HL-60 (cell line): ENCODE measurements at places on chromosomes 7 and 10.
A peak's percentile ranks its signal among the peaks of the same experiment; 100 is the strongest.

DNA sequence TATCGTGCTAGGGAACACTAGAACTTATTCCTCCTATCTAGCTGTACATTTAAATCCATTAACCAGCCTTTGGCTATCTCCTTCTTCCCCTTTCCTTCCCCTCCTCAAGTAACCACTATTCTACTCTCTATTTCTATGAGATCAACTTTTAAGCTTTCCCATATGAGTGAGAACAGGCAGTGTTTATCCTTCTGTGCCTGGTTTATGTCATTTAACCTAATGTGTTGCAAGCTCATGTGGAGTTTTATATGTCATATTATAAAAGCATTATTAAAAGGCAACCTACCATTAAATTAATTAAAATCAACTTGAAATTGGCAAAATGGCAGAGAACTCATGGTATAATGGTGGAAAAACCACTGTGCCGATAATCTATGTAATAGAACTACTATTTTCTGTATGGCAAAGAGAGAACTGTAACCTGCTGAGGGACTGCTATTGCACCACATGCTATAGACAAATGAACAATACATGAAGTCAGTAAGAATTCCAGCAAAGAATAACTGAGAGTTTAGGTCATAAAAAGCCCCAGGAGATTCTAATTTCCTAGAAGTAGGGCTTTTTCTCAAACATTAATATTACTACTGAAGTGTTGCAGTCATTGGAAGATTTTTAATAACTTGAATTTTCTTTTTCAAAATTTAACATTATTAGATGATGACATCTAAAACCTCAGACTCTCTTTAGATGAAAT lies 81.8 kb downstream of the LRRN3 start:
- no peak for DNase-seq

DNA sequence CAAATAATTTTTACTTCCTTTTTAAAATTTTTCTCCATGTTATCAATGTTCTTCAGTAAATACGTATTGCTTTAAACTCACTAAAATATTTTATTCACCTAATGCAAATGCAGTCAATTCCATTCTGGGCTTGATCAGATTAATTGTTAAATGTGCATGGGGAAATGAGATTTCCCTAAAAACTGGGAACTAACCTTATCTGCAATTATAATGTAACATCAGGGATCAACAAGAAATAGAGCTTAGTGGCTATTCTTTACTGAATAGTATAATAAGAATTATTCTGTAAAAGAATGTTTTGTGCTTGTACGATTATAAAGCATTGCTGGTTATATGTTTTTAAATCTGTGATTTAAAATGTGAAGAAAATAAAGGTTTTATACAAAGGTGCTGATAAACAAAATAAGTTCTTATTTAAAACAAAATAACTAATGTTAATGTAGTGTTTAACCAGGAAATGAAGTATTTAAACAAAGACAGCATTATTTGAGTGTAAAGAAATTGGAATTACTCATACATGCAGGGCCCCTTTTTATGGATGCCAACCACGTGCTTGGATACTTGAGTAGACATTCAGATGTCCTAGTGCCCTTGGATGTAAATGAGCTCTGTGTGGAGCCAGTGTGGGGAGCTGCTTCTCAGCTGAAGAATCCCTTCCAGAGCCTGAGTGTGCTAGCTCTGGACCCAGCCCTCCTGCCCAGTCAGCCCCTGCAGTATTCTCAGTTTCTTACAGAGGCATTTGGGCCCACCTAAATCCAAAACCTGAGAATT lies 84.2 kb downstream of the REEP3 start:
- no peak for DNase-seq

DNA sequence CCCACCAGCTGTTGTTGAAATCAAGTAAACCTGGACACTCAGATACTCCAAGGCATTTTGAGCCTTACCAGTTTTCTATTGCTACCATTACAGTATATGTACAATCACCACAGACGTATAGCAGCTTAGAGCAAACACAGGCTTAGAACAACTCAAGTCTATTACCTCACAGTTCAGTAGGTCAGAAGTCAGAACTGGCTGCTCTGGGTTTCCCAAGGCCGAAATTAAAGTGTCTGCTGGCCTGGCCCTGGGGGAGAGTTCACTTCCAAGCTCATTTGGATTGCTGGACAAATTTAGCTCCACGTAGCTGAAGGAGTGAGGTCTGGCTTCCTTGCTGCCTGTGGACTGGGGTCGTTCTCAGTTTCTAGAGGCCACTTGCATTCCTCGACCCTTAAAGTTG lies 260.1 kb upstream of the LRRN3 start:
- DNase-seq = no peak

- no peak for DNase-seq
Measured at GRCh38 chr7:54898659-54899340, 120.0 kb upstream of the EGFR start.

GRCh38 chr7:1754345-1754908 lies 84.3 kb downstream of the ELFN1 start:
- DNase-seq = no peak

GRCh38 chr7:2110610-2111396 lies 121.9 kb downstream of the MAD1L1 start:
- no peak for DNase-seq

GRCh38 chr7:39958038-39958437 lies 8.0 kb downstream of the CDK13 start:
- no peak for DNase-seq

DNA sequence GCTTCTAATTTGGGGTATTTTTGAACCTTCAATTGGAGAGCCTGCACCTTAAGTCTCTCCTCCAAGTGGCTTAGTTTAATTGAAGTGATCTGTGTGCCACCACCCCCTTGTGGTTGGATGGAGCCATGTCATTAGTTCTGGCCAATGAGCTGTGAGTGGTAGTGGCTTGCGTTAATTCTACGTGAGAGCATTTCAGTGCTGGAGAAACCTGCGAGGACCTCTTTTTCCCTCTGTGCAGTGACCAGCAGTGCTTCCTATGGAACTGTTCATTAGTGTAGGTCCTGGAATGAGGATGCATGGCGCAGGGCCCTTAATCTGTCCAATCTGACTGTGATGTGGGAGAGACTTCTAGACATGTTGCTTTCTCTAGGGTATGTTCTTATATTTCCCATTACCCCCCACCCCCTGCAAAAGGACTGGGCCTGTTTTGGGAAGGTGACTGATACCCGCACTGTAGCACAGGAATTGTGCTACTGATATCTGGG lies 3.8 kb downstream of the HILPDA start:
- DNase-seq = peak; percentile 80

DNA sequence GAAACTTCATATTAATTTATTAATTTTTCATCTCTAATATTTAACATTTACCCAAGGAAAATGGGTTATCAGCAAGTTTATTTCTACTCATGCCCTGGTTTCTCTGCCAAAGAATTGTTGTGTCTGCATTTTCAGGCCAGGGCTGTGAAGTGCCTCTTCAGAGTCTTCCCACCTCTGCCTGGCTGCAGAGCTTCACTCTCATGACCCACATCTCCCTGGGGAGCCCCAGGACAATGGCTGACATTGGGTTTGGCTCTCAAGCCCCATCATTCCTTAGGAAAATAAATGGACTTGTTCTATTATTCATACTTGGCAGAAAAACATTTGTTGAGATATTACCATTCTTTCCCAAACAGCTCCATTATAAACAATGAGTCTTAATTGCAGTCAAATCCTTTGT lies 30.3 kb downstream of the CACNA2D1 start:
- DNase-seq = no peak

DNA sequence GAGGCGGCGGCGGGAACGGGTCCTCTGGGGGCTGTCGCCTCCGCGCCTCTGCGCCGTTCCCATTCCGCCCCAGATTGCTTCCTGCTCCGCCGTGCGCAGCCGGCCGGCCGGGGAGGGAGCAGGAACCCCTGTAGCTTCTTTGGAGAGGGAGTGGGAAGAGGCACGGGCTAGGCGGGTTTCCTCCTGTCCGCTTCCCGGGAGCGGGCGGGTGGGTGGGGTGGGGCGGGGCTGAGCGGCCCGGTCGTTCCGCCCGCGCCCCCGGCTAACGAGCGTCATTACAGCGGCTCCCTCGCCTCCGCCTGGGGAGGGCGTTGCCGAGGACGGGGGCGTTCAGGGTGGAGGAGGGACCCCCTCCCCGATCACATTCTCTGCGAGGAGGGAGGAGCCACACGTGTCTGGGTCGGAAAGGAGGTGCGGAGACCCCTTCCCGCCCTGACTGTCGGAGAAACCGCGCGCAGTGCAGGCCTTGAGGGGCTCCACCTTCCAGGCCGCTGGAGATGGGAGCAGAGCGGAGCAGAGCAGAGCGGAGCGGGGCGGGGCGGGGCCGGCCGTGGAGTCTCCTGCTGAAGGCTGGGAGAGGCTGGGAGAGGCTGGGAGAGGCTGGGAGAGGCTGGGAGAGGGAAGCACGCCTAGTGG lies 39.7 kb downstream of the AGAP3 start:
- DNase-seq = no peak

- DNase-seq = peak; percentile 67
Measured at GRCh38 chr10:92291921-92292845, 1.2 kb downstream of the MARCHF5 start.

- DNase-seq = no peak
Measured at GRCh38 chr7:100360135-100360854, 2.4 kb downstream of the PILRB start.

DNA sequence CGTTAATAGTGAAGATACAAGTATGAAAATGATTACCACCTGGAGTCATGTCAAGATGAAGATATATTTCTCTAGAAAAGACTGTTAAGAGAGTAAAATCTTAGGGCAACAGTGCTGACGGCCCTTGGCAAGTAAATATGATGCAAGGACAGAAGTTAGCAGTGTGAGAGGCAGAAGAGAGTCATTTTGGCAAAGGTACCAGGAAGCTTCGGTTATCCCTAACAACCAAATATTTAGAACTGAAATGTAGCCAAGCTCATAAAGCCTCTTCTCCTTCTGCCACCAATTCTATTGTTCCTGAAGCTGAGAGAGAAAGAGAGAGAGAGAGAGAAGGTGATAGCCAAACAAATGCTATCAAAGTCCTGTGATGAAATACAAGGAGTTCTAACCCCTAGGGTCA lies 109.6 kb downstream of the MACC1 start:
- DNase-seq = no peak

DNA sequence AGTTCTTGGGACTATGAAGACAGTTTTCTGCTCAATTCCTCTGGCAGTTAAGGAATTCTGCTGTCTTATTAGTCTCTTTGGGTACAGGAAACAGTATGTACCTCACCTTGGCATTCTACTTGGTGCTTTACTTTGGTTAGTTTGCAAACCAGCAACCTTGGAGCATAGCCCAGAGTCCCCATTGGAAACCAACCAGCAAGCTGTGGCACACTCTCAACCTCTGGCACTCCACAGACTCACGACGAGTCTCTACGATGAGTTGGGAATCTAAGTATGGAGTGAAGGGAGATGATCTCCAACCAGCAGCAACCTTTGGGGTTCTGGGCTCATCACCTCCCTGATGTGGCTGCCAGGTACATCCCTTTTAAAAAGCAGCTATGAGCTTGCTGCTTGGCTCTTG lies 43.8 kb downstream of the TPK1 start:
- DNase-seq = no peak

DNA sequence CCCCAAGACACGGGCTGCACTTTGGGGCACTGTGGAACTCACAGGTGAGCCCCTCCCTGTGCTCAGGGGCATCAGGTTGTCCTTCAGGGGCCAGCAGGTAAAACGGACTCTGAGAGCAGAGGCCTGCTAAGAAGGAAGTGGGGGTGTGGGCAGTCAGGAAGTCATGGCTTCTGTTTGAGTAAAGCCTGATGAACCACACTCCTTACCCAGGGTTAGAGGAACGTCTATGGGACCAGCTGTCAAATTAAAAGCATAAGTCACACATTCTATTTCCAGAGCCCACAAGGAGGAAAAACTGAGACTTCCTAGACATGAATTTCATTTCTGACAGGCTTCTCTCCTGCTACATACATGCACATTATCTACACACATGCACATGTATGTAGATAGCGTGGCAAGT lies 616.4 kb downstream of the SDK1 start:
- DNase-seq = no peak

DNA sequence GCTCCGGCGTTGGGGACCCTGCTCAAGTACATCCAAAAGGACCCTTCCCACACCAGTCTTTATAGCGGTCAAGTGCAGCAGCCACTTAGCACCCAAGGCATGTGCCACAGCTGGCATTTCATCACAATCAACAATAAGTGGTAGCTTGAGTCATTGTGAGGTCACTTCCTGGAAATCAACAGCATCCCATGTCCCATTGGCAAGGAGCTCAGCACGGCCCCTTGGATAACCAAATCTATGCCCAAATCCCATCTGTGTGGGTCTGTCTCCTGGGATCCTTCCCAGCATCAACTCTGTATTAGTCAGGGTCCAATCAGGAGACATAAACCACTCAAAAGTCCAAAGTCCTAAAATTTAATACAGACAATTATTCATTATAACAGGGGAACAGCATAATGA lies 27.1 kb downstream of the MDH2 start:
- no peak for DNase-seq

DNA sequence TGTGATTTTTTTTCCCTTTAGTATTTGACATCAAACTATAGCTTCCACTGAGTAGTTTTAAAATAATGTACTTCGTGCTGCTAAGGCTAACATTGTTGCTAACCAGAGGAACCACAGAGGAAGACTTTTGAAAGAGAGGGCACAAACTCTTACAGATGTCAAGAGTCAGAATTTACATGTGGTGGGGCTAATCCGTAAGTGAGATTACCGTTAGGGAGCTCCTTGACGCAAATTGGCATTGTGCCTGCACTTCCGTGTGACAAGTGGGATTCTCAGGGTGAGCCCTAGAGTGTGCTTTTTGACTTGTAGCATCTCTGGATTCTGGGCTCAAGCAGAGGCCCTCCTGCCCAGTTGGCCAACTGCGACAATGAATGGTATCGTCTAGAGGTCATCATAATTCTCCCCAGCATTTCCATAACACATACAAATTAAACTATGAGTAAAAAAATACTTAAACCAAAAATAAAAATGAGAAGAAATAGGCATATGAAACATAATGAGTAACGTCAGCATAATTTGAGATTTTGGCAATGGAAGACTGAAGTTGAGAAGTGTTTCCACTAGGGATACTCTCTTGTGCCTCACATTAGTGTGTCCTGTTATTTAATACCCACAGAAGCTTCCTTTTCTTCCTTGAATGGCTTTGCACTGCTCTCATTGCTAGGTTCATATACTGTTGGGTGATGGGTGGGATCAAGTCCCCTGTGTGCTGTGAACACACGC lies 164.0 kb downstream of the SDK1 start:
- no peak for DNase-seq

DNA sequence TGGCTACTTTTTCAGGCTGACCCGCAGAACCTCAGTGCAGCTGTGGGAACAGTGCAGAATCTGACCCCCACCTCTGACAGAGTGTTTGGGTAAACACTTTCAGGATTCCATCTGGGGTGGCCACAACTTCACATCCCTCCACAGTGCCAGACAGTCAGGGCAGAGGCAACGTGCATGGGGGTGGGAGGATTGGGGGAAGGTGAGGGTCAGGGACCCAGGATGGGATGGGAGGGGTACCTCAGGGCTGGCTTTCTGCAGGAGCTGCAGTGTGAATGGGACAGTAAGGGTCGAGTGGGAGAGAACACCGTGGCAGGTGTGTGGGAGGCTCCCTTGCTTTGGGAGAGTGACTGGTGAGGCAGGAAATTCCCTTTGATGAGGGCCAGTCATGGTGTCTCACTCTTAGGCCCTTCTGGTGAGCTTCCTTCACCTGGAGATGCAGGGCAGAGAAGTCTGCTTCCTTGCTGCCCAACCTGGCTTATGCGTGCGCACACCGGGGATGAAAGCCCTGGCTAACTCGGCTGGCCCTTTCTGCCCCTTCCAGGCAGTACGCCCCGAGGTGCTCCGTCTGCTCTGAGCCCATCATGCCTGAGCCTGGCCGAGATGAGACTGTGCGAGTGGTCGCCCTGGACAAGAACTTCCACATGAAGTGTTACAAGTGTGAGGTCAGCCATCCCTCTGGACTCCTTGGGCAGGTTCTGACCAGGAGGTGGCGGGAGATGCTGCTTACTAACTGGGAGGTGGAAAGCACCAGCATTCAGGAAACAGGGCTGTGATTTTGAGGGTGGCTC lies 8.4 kb downstream of the ZYX start:
- DNase-seq = no peak
